ENCODE measurements at places on chromosomes 1 and 21.

DNA sequence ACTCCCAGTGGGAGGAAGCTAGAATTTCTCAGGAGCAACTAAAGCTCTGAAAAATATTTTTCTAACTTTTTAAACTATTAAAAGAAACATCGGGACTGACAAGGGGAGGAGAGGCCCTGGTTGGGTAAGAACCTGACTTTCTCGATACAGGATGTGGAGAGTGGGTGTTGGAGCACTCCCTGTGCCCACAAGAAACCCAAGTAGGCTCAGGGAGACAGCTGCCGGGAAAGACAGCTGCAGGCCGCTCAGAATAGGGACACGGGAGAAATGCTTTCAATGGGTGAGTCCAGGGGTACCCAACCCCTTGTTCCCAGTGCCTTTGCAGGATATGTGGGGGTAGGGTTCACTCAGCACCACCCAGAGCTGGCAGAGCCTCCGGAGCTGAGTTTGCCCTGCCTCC lies 43.6 kb downstream of the PLEKHA6 start:
- no peak for DNase-seq

DNA sequence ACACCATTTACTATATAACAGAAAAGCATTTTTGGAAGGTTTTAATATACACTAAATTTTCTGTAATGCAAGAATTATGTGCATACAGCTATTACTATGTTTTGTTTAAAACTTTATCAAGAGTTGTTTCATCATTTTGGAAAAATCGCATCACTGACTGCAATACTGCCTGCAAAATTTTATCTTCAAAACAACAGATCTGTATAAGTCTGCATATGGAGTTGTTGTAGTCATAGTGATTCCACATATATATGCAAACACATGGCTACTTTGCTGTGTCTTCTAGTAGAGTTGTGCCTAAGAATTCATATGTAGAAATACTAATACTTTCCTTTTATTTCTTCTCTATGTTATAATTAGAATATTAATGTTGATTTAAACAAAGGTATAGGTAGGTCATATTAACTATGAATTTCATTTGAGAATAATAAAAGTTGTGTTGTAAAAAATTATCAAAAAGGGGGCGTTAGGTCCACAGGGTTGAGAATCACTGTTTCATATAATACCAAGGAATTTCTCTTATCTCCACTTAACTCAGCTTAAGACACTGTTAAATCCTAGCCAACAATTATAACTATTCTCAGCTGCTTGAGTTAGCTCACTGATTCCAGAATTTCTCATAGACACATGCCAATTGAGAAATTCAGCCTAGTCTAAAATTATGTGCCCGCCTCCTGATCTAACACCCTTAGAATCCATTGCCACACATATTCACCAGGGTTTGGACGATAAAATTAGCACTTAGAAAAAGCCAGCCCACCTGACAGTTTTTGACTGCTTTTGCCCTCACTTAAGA lies 22.9 kb upstream of the LAMC1 start:
- no peak for DNase-seq

- no peak for DNase-seq
These were observed 355.6 kb downstream of the USP25 start for GRCh38 chr21:16085421-16085820.

DNA sequence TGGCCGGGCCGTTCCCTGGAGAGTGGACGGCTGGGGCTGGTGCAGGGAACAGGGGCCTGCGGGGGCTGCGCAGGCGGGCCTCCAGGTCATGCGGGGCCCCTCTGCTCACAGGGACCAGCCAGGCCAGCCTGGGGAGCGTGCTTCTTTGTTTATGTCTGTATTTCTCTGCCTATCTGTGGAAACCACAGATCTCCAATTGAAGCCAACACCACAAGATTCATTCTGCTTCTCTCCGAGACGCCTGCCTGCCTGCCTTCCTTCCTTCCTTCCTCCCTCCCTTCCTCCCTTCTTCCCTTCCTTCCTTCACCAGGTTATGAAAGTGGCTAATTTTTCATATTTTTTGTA lies 39.9 kb upstream of the HMGN1 start:
- DNase-seq, result no peak

GRCh38 chr1:32487182-32487581 lies 22.3 kb downstream of the ZBTB8B start:
- no peak for DNase-seq

- no peak for DNase-seq
These were observed 682.9 kb upstream of the ADAMTS5 start for GRCh38 chr21:27649762-27650161.

DNA sequence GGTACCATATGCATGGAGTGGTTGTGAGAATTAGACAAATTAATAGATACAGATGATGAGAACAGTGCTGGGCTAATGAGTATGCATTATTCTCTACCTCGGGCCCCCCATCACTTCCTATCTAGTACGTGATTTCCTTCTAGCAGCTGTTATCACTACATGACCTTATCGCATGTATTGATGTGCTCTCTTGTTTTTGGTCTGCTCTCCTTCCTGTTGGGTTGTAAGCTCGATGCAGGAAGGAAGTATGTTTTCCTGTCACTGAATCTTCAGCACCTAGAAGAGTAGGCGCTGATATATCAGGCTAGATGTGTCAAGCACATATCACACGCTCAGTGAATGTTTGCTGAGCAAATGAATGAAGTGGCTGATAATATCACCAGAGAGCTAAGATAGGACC lies 43.9 kb upstream of the IFNAR2 start:
- no peak for DNase-seq

Data from stimulated activated CD4-positive, alpha-beta T cell treated with anti-CD3 and anti-CD28 coated beads, TNF-alpha, amount 100 ng/mL, for 48 hours (primary cell).